ENCODE measurements at places on chromosomes 4 and X.

DNA sequence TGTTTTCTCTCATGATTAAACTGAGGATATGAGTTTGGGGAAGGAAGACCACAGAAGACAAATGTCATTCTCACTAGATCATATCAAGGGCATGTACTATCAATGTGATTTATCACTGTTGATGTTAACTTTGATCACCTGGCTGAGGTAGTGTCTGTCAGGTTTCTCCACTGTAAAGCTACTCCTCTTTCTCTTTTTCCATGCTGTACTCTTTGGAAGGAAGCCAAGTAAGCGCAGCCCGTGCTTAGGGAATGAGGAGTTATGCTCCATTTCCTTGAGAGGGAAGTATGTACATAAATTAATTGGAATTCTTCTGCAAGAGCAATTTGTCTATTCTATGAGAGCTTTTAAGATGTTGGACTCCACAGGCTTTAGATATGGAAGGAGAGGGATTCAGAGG is 4.0 kb upstream of the KANTR start:
- DNase-seq = no peak

GRCh38 chr4:89306486-89307177 is 968 bp downstream of the GPRIN3 start:
- no peak for DNase-seq

- no peak for DNase-seq
Observed at GRCh38 chr4:78120144-78120880, 63.2 kb downstream of the FRAS1 start.

DNA sequence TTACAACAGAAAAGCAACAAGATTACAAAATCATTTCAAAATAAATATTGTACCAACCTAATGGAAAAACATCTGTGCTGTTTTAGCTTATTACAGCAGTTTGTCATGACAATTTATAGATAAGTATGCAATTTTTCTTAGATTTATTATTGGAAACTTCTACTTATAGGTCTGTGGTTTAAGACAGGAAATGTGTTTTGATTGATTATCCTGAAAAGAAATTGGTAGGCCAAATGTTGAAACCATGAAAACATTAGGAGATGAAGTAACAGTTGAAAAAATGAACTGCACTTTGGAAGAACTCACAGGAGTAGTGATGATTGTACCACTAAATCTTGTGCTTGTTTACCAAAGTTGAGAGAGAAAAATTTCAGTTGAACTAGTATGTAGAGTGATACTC is 162.2 kb upstream of the GIMD1 start:
- DNase-seq = no peak

- no peak for DNase-seq
Observed at GRCh38 chr4:62806816-62807215, 1602.4 kb downstream of the TECRL start.

DNA sequence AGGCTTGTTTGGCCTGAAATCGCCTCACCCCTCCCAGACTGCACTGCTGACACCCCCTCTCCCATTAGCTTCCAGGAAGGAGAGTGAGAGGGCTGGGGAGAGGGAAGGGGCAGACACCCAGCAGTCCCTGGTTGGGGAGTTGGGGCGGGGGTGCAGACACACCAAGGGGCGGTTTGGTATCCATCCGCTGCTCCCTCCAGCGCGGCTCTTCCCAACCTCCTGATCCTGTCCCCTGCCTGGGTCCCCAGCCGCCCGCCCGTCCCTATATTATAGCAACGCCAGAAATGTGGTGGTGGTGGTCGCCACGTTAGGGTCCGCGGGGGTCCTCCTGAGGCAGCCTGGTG is 24.9 kb downstream of the GPRASP3 start:
- no peak for DNase-seq

- DNase-seq = no peak
Observed at GRCh38 chr4:53562409-53562808, 28.9 kb downstream of the LNX1 start.

DNA sequence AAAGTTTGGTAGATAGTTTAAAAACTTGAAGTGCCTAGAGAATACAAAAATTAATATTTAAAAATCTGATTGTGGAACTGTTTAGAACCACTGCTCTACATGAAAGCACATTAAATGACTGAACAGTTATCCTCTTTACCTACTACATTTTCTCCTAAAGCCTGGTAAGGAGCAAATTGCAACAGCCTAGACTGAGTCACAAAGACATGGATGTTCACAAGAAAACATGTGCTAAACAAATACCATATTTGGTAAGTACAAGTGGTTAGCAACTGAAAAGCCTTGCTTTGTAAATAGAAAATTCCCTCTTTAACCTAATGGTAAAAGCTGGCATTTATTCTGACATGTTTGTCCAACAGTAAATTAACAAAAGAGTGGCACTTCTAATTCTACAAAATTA is 203.1 kb downstream of the FBXO8 start:
- no peak for DNase-seq

DNA sequence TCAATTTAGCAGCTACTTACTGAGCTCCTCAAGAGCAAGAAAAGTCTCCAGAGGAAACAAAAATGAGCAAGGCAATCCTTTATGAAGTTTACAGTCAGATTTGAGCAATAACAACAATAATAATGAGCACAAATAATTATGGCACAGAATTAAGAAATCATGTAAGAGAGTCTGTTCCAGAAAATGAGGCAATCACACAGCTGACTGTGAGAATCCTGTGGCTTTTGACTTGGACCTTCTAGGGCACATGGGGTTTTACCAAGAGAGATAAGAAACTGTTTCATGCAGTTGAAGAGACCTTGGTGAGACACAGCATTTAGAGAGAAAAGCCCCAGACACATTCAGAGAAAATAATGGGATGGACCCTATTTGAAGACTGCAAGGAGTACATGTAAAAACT is 362.6 kb upstream of the MAGEB2 start:
- DNase-seq = no peak

GRCh38 chrX:48696909-48697727 is 584 bp downstream of the SUV39H1 start:
- no peak for DNase-seq

DNA sequence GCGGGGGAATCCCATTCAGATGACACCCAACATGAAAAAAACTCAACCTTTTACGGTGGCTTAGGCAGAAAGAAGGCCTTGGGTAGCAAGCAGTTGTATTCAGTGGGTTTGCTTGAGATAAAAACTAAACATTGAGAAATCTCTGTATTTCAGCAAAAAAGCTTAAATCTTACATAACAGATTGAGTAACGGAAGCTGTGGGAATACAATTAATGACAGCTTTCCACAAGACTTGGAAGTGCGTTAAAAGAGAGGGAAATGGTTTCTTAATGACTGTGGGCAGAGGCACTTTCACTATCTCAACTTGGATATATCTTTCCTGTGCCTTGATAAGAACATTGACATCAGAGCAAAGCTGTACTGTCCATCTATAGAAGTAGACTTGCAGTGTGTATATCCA is 418.5 kb upstream of the HS3ST1 start:
- no peak for DNase-seq

GRCh38 chr4:122456231-122457116 is at the start of gene IL2:
Gene IL2, minus strand, starts transcription at chr4:122456725. Its CDS starts 285 bp downstream, at chr4:122456440.
- no peak for DNase-seq

Data from psoas muscle (tissue), 8 donors.